NB4 (cell line): ENCODE measurements at places on chromosomes 3 and 15.
A peak's percentile ranks its signal among the peaks of the same experiment; 100 is the strongest.

GRCh38 chr15:66840615-66841390 lies 138.8 kb downstream of the SMAD6 start:
- DNase-seq: peak; percentile 60

DNA sequence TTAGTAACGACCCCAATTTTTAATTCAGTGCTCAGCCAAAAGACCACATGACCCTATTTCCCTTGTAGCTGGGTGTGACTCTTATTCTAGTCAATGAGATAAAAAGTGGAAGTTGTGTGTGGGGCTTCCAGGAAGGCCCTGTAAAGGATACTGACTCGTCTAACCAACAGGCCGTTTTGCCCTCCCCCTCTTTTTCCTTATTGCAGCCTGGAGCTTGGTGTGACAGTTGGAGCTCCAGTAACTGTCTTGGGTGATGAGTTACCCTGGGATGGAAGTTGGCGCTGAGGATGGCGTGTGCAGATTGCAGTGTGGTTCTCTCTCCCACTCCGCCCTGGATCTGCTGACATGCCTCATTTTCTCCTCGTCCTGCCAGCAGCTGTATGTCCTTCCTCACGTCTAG lies 209.3 kb upstream of the PROK2 start:
- DNase-seq: peak; percentile 27

- DNase-seq: peak; percentile 10
Observed at GRCh38 chr15:58087871-58088270, 22.4 kb upstream of the ALDH1A2 start.

- DNase-seq: no peak
Observed at GRCh38 chr15:31382713-31383045, 56.0 kb downstream of the KLF13 start.

DNA sequence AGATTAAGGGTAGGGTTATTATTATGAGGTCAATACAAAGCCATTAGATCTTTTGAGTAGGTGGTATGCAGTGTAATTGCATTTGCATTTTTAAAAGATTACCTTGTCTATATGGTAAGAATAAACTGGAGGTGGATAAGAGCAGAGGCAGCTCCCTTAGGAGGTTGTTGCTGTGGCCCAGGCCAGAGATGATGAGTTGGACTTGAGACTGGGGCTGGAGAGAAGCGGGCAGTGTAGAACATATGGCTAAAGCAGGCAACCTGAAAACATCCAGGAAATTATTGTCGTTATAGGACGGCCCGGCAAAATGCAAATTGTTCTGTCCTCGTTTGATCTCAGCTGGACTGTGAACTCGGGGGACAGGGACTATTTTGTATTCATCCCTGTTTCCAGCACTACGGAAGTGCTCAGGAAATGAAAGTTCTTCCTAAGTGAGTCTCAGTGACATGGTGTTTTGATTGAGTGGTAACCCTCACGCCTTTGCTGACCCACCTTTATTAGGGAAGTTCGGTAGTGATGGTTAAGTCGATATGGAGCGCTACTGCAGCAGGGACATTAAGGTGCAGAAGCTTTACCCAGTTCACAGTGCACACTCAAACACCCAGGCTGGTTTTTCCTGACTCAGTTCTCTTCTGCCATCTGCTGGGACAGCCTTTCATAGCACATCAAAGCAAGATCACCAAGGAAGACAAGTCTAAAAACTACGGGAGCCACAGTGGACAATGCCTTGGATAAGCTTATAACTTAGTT lies 27.2 kb upstream of the VPS33B start:
- DNase-seq: peak; percentile 81

DNA sequence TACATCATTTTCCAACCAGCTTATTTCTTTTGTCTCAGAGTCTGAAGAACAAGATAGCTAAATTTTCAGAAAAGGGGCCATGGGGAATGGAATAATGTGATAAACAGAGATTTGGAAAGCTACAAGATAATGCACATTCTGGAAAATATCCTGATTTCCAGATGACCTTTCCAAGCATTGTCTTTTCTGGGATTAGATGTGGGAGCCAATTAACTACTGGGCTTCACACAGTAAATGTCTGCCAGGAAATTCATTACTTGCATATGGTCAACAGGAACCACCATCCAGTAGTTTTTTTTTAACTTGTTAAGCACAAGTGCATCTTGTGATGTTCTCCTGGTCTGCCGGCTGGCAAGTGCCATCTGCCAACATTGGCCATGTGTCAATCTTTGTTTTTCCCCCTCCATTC lies 131.1 kb upstream of the BFSP2 start:
- DNase-seq: no peak
